Left kidney (tissue), 8 donors: ENCODE measurements at places on chromosomes 13 and 19. TPM values are rescaled to one million over a fixed set of nuclear protein-coding genes. Genes with fewer than 3 reads are reported as not detected.

Gene GSX1
- not detected for polyA plus RNA-seq

GRCh38 chr13:109645831-109646230 is 140.6 kb downstream of the IRS2 start:
- no peak for DNase-seq

- no peak for DNase-seq
Observed at GRCh38 chr19:53826876-53827275, 2.8 kb upstream of the NLRP12 start.

- DNase-seq: no peak
Observed at GRCh38 chr19:56942756-56943155, 102.2 kb upstream of the PEG3 start.

GRCh38 chr13:76764916-76765315 is 121.3 kb downstream of the KCTD12 start:
- DNase-seq: no peak

DNA sequence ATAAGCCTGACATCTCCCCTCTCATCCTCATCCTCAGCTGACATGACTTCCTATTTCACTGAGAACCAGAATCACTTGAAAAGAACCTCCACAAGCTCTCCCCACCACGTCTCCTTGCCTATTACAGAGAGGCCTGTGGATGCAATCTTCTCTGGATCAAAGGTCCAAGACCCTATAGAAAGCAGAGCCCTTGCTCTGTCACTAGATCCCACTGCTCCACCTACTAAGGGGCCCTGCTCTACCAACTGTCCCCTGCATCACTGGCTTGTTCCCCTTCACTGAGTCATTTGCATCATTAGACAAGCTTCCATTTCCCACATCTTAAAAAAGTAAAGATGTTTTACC is 40.8 kb downstream of the RCBTB2 start:
- no peak for DNase-seq

- no peak for DNase-seq
Observed at GRCh38 chr19:50842130-50842529, 8.8 kb upstream of the KLK15 start.

DNA sequence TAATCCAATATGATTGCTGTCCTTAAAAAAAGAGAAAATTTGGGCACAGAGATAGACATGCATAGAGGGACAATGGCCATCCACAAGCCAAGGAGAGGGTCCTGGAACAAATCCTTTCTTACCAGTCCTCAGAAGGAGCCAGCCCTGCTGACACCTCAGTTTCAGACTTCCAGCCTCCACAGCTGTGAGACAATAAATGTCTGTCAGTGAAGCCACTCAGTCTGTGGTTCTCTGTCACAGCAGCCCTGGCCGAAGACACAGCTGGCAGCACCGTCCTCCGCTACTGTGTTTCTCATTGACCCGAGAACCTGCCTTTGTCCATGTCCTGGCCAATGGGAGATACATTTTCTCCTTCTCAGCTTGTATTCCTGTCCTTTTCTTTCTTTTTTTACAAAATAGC is 207.9 kb downstream of the TM9SF2 start:
- no peak for DNase-seq

DNA sequence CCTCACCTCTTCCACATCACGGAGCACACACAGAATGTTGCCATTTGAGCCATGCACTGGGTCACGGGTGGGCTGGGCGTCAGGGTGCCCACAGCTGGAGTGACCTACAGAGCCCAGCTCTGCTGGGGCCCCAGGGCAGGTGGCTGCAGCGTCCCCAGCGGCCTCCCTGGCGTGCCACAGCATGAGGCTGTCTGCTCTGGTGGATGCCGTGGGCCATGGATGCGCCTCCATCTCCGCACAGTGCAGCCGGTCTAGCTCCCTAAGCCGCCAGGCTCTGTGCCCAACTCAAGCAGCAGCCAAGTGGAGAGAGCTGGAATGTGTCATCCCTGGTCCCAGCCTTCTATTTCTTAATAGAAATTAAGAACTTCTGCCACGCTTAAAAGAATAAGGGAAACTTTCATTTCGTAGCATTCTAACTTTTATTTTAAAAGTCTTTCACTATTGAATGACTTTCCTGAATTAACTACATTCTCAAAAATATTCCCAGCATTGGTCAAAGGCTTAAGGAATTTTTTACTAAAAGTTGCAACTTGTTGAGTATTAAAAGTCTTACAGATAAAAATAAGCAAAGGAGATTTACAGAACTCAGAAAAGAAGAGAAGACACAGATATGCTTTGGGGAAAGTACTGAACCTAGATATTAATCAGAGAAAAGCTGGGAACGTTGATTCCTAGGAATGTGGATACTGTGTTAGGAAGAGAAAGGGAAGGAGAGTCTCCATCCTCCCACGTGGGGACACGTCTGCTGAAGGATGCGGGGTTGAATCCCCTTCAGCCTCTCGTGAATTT is 59.3 kb downstream of the ATP11A start:
- DNase-seq: no peak

GRCh38 chr13:109737606-109738005 is 48.8 kb downstream of the IRS2 start:
- no peak for DNase-seq
